ENCODE measurements at places on chromosomes 7 and 10.

GRCh38 chr10:92553959-92554358, 19.9 kb downstream of the IDE start:
- no peak for DNase-seq

- DNase-seq: no peak
Observed at GRCh38 chr7:26070290-26070689, 81.7 kb upstream of the NFE2L3 start.

DNA sequence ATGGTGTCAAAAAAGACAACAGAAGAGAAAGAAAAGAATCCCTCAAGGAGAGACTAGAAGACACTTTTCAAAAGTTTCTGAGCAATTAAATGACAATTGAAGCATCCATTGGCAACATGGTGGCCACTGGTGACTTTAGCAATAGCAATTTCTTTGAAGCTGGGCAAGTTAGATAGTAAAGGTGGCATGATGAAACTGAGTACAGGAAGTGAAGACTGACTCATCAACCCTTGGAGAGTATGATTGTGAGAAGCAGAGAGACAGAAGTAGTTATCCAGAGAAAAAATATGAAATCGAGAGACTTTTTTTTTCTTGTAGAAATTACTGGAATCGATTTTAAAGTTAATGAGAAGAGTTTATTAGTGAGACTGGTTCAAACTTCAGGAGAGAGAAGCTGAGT, 52.5 kb downstream of the DGKB start:
- no peak for DNase-seq

DNA sequence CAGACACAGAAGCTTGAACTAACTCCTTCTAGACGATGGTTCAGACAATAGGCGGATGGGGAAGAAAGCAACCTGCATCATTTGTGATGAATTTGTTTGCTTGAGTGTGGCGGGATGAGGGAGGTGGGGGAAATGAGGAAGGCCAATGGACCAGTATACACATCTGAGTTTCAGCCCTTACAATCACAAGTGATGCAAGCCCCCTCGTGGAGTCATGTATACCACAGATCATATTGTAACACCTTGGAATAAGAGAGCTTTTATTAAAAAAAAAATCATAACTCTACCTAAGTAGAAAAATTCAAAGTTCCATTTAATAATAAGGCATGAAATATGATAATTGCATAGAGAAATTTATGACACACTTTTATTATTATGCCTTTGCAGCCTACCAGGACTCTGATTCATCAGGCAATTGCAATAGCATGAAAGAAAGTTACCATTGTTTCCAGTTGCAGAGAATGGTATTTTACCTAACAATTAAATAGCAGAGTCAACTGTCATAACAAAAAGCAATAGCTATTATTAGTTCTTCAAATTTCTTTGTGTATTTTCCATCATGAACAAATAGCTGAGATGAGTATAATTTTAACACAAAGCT, 230.2 kb upstream of the AKR1E2 start:
- DNase-seq: no peak

- no peak for DNase-seq
Observed at GRCh38 chr10:3472287-3473051, 299.9 kb upstream of the PITRM1 start.

DNA sequence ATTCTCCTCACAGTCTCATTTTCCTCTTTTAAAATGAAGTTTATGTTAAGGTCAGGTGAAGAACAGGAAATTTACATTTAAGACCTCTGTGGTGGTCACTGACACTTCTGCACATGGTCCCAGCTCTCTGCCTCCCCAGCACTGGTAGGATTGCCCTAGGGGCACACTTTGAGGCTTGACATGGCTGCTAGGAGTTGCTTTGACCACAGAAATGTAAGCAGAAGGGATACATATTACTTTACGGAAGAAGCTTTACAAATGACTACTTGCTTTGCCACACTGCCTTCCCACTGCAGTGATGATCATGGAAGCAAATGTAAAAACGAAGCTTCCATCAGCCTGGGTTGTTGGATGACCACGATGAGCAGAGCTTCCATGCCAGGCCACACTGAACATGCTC, 53.1 kb upstream of the RSU1 start:
- DNase-seq: no peak

DNA sequence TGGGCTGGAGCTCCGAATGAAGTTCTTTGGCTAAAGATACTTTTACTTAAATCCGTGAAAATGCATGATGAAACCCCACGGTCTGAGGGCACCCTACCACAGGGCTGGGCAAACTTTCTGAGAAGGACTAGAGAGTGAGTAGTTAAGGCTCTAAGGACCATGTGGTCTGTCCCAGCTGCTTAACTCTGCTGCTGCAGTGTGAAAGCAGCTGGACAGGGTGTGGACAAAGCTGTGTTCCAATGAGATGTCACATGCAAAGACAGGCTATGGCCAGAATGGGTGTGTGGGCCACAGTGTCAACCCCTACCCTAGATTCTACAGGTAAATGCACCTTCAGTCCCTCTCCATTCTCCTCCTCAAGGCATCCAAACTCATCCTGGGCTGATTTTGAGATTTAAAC, 18.8 kb downstream of the PDIA4 start:
- DNase-seq: no peak

GRCh38 chr10:112359606-112360307, 14.2 kb upstream of the ACSL5 start:
- DNase-seq: no peak

DNA sequence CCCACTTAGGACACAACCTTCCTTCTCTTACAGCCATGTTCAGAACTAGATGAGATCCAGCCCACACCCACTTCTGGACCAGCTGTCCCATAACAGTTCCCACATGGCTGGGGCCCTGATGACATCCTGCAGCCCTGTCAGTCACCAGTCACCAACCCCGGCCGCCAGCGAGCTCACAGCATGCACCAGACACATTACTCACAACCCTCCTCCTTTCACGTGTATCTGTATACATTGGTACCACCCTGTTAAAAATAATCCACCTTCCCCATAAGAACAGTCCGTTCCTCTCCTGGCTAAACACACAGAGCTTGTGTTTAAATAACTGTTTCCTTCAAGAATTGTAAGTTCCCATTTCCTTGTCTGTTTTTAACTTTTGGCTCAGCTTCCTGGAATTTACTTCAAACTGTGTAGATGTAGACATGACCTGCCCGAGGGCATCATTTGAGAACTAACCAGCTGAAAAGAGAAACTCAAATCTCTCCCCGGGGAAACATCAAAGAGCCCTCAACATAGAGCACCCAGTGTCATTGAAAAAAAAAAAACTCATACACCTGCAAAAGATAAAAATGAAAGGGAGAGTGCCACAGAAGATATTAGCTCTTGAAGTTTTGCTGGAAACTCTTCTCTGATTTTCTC, 26.0 kb upstream of the PRLHR start:
- DNase-seq: peak; percentile 28

DNA sequence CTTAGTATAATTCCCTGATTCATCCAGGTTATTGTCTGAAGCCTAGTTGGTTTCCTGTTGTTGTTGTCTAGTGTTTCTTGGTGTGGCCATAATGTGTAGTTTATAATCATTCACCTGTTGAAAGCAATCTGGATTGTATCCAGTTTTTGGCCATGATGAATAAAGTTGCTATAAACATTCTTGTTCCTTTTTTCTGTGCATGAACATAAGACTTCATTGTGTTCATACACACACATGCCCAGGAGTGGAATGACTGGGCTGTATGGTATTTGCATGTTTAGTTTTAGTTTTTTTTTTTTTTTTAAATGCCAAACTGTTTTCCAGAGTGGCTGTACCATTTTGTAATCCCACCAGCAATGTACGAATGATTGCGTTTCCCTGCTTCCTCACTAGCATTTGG, 349.8 kb downstream of the SDK1 start:
- no peak for DNase-seq

GRCh38 chr7:99102809-99103690, 40.9 kb downstream of the SMURF1 start:
- no peak for DNase-seq
